ENCODE measurements at places on chromosomes 11 and 22.

GRCh38 chr11:73072935-73073481 lies 69.1 kb downstream of the FCHSD2 start:
- no peak for DNase-seq

DNA sequence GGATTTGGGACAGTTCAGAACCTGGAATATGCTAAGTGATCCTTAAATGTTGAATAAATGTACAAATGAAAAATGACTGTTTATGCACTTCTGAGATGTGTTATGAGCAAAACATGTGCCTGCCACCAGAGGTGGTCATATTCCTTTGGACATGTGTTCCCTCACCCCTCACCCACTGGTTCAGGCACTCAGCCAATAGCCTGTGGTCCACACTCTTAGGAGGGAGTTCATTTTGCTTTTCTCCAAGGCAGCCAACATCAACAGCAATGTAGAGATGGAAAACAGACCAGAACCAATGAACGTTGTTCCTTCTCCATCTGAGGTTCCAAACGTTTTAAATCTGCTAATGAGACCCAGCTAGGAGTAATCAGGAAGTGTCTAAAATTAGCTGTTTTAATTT lies 44.0 kb downstream of the RPUSD4 start:
- no peak for DNase-seq

DNA sequence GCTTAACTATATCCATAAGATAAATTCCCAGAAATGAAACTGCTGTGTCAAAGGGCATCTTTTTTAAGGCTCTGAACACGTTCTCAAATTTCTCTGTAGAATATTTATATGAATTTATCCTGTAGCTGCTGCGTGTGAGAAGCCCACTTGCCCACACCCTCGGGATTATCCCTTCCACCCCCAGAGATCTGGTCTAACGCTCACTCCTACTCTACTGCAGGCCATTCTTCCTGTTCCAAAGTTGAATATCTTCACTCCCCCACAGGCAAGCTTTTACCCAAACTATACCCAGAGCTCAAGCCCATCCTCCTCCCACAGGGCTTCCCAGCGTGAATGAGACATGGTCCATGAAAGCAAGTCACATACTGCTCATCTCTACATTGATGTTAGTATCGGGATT lies 24.9 kb downstream of the SIAE start:
- DNase-seq, result no peak

- no peak for DNase-seq
Measured at GRCh38 chr22:28983190-28983589, 78.4 kb downstream of the C22orf31 start.

All from stimulated activated CD8-positive, alpha-beta memory T cell treated with anti-CD3 and anti-CD28 coated beads, Interleukin-7, amount 100 ng/mL, for 4 hours (primary cell).